ENCODE measurements at places on chromosomes 11 and 22.

DNA sequence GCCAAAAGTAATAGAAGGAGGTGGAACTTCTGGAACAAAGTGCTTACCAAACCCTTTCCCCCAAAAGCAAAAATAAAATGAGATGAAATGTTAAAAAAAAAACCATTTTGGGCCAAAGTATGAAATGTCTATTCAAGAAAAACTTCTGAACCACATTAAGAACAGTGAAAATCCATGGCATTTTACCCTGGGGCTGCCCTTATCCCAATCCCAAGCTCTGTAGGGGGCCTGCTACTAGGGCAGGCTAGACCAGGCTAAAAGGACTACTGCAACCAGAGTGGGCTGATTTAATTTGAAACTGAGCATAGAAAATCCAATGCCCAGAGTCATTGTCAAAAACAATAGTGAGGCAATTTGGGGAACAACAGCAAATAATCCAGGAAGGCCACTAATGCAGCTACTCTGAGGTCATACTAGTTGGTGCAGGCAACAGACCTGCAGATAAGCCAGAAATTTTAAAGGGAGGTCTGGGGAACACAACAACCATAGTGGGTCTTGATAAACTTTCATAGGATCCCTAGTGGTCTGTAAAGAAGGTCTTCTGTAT is 99.4 kb downstream of the RELT start:
- no peak for DNase-seq

DNA sequence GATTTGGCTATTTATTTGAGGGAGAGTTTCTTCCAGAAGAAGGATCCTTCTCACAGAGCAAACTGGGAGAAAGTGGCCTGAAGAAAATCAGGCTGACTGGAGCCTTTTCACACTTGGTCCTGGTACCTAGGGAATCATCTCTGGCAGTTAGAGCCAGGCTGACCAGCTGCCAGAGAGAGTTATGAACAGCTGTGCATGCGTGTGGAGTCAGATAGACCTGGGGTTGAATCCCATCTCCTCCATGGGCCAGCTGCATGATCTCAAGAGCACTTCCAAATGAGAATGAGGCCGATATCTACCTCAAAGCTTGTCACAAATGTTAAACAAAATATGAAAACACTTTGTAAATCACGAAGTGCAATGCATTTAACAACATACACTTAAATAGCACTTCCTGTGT is 390.0 kb downstream of the TENM4 start:
- peak; percentile 11 for DNase-seq

DNA sequence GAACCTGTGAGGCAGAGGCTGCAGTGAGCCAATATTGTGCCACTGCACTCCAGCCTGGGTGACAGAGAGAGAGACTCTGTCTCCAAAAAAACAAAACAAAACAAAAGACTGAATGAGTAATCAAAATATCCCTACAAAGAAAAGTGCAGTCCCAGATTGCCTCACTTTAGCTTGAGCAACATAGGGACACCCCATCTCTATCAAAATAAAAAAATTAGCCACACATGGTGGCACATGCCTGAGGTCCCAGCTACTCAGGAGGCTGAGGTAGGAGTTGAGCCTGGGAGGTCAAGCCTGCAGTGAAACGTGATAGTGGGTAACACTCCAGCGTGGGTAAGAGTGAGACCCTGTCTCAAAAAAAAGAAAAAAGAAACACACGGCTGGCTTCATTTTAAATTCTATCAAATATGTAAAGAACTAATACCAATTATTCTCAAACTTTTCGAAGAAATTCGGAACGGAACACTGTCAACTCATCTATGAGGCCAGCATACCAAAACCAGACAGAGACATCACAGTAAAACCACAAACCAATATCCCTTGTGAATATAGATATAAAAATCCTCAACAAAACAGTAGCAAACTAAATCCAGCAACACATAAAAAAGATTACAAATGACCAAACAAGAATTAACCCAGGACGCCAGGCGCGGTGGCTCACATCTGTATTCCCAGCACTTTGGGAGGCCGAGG is 12.9 kb downstream of the CHEK2 start:
- no peak for DNase-seq

DNA sequence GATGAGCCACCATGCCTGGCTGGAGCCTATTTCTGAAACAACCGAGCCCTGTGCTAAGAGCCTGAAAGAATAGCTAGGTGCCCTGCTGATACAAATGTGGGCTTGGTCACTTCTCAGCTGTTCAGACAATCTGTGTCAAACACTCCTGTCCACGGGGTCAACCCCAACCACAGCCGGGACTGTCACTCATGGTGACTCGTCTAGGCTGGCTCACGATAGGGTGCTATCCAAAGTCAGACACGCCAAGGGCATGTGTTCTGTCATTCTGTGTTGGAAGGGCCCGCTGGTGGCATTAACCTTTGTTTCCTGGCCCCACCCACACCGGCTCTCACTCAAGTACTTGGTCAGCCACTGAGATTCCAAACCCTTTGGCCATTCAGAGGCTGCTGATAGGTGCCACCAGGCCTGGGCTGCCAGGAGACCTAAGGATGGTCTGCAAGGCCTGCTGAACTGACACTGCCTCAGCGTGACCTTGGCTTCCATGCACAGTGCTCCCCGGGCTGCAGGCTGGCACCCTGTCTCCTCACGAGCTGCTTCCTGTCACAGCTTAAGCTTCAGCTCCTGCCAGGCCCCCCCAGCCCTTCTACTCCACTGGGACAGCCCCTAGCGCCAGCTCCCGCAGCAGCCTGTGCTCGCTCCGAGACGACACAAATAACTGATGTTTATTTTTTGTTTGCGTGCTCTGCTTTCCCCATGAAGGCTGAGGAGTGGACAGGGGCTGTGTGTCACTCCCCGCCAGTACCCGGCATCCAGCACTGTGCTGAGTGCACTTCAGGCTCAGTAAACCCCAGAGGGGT is 14.2 kb upstream of the CDC42BPG start:
- DNase-seq = no peak

DNA sequence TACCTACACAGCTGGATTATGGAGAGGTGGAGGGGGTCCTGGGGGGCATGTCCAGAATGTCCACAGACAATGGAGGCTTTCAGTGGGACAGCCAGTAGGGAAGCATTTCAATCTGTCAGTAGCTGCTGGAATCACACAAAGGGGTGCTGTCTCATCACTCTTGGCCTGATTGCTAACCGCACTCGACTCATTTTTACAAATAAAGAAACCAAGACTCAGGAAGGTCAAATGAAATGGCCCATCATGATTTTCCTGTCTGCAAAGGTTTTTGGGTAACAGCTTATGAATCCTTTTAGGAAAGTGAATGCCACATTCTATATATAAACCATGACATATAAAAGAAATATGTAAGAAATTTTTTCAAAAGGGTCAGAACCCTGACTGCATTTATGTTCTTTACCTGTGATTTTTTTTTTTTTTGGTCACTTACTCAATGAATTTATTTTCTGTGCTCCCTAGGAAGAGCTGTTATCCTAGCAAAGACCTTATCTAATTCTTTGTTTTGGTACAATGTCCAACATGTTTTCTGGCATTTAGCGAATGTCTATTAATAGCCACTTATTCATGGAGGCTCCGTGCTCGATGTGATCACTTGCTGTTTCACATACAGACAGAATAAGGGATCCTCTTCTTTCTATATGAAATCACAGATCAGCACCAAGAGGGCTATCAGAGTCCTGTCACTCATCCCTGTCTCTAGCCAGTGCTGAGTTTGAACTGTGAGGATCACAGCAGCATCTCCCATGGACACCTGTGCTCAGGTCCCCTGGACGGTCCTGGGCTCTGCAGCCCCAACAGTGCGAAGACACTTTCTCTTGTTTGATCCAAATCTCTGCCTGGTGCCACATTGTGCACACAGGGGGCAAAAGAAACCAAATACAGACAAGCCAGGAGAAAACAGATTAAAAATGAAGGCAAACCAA is 979.7 kb downstream of the NTM start:
- DNase-seq = no peak

GRCh38 chr22:30304495-30305244 is 15.4 kb upstream of the CASTOR1 start:
- no peak for DNase-seq

- DNase-seq = no peak
Observed at GRCh38 chr11:66278363-66279091, 552 bp downstream of the CNIH2 start.

Data from tibial nerve (tissue), 4 donors.